ENCODE measurements at places on chromosomes 6 and 20.

GRCh38 chr6:2563635-2564034, 187.1 kb downstream of the MYLK4 start:
- no peak for DNase-seq

DNA sequence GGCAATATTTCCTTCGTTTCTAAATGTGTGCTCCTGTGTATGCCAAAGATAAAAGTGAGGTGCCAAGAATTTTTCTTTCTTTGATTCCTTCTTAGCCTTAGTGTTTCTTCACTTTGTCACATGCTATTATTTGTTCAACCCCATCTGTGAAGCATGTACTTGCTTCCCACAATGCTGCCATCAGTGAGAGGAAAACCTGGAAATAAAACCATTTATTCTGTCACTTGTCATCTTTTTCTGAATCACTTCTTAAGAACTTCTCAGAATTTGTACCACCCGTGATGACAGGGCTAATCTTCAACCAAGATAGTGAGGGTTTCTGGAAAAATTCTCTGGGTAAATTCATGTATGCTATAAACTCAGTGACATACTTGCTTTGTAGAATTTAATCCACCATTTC, 450.1 kb downstream of the COL12A1 start:
- no peak for DNase-seq

DNA sequence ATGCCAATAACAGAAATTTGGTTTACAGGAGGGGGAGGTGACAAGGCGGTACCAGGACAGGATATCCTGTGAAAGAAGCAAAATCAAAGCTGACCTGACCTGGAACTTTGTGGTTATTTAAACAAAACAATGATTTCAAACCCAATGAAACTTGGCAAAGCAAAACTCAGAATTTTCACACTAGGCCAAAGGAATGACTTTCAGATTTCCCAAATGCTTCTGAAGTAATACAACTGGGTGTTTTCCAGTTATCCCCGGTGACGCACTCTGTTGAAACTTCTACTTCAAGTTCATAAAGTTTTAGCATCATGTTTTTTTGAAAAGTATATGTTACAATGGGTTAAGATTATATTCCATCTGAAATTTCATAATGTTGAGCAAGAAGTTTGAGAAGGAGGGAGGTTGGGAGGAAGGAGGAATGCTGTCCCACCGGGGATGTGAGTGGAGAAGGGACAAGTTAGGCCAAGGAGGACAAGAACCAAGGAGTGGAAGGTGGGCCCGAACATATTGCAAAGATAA, 78.1 kb upstream of the TRAF3IP2 start:
- no peak for DNase-seq

DNA sequence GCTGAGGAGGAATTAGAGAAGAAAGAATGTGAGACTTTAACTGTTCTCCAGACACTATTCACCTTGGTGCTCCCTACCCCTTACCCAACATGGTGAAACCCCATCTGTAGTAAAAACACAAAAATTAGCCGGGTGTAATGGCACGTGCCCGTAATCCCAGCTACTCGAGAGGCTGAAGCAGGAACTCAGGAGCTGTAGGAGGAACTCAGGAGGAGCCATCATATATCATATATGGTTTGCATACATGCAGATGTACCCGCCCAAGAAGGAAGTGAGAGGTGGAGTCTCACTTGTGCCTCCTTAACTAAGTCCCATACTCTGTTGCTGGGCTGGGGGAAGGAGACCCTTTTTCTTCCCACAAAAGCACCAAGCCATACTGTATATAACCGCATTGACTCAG, 35.5 kb upstream of the ME1 start:
- no peak for DNase-seq

GRCh38 chr6:156827382-156827781, 50.2 kb downstream of the ARID1B start:
- no peak for DNase-seq

- DNase-seq, result no peak
Measured at GRCh38 chr20:55200317-55200716, 724.9 kb downstream of the DOK5 start.

- no peak for DNase-seq
Measured at GRCh38 chr6:166515072-166515810, 71.2 kb downstream of the RAMACL start.

GRCh38 chr6:72365773-72366172, 256.1 kb upstream of the KCNQ5 start:
- DNase-seq, result no peak

DNA sequence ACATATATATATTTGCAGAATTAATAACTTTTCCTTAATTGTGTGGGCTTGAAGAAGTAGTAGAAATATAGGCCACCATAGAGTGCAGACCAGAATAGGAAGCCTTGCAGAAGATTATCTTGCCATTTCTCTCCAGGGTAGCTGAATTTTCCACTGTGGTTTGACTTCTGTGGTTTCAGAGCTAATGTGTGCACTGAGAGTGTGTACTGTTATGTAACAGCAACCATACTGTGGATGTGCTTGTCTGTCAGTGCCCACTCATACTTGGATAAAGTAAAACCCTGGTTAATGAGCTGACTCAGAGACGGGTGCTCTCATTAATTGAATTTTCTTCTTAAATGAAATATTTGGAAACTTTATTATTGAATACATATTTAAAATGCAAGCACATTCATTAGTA, 57.2 kb downstream of the CEP43 start:
- no peak for DNase-seq

DNA sequence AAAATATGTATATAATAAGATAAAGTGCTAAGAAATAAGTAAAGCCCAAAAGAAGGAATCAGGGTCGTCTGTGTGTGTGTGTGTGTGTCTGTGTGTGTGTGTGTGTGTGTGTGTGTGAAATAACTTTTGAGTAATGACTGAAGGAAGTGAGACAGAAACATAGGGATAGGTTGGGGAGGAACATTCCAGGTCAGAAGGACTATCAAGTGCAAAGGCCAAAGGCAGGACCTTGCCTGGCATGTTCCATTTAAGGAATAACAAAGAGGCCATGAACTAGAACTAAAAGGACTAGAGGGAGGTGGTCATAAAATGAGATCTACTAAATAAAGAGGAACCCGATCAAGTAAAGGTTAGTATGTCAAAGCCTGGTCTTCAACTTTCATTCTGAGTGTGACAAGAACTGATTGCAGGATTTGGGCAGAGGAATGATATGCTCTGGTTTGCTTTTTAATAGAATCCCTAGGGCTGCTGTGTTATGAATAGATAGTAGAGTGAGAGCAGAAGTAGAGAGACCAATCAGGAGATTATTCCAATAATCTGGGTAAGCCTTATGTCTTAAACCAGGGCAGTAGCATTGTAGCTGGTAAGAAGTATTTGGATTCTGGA, 6.9 kb downstream of the ENPP3 start:
- no peak for DNase-seq

DNA sequence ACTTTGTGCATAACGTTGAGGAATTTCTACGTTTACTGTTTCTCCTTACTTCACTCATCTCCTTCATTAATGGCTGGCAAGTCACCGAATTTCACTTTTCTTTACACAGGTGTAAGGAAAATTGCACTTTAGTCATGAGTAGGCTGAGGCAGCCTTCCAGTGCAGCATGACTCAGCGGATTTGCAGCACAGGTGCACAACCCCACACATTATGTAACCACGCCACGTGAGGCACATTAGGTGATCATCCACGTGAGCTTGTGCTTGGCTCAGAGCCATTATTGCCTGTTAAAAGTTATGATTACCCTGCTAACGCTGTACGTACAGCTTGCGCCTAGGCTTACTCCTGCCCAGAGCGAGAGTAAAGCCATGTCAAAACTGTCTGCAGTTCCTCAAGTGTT, 158.8 kb downstream of the NKAIN2 start:
- no peak for DNase-seq

GRCh38 chr6:134002821-134003220, 49.6 kb downstream of the SLC2A12 start:
- DNase-seq, result no peak

DNA sequence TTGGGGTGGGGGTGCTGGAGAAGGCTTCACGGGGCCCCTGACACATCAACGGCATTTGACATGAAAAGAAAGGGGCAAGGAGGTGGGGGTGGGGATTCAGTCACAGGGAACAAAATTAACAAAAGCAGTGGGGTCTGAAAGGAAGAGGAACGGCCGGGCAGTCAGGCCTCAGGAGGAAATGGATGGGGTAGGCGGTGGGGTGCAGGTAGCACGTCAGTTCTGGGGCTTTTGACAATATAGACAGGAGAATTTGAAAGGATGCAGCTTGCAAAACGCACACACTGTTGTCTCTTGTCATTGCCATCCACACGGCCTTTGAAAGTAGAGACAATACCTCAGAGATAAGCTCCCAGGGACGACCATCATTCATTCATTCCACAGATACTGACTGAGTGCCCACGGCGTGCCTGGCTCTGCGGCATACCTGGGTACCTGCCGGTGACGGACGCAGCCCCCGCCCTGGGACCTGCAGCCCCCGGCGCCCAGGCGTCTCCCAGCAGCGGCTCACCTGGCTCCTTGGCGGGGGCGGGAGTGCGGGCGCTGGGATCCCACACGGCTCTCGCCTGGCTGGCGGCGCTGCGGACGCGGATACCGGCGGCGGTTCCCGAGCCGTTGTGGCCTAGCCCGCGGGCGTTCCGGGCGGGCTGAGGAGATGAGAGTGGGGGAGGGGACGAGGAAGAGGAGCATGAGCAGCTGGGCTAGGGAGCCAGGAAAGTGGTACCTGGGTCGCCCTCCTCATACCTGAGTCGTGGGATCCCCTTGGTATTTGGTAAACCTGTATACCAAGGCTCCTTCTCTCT, at the start of gene SLC26A8:
Gene SLC26A8, minus strand, starts transcription at position 646 of the 800 bp plus-strand sequence. CDS start 4,934 bp downstream, outside the sequence.
- DNase-seq, result no peak

- no peak for DNase-seq
Measured at GRCh38 chr6:133190912-133191311, 50.2 kb upstream of the EYA4 start.

DNA sequence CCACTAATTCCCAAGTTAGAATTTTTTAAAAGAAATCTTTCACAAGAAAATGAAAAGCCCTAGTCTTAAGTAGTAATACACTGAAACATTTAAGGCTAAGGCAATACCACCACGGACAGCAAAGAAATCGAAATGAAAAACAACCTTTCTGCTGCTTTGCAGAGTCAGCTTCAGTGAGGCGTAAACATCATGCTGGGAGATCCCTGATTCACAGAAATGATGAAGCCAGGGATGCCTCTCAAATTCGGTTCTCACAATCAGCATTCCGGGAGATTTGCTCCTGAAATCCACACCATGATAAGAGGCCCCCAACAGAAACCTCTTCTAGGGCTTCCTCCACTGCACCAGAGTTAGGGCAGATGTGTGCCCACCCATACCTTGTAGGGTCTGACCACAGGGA, 18.6 kb downstream of the RRBP1 start:
- DNase-seq, result no peak

GRCh38 chr20:51750770-51751388, 17.3 kb downstream of the ATP9A start:
- no peak for DNase-seq

- DNase-seq, result no peak
Measured at GRCh38 chr6:129923530-129924250, 62.6 kb upstream of the TMEM244 start.

DNA sequence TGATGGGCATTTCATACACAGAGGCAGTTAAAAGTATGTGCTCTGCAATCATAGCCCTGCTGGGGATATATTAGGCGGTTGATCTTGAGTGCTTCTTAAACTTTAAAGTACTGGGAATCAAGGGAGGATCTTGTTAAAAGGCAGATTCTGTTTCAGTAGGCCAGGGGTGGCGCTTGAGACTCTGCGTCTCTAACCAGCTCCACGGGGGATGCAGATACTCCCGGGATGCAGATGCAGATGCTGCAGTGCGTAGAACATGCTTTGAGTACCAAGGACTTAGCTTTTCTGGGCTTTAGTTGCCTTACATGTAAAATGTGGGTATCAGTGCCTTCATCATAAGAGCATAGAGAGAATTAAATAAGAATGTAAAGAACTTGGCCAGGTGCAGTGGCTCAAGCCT, 44.4 kb upstream of the ENPP5 start:
- no peak for DNase-seq

GRCh38 chr6:906920-907319, 214.0 kb upstream of the EXOC2 start:
- DNase-seq, result no peak

DNA sequence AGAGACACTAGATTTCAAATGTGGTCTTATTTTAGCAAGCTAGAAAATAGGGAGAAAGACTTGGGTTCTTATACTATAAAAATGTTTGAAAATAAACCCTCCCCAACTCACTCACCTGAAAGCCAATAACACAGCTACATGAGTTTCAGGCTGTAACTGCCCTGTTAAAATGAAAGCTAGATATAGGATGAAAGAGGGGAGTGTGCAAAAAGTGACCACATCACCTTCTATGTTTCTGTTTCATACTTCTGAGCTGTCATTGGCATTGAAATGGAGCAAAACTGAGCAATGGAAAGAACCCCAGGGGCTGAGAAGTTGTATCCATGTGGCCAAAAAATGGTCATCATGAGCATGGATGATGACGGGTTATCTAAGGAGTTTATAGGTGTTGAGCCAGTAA, 148.1 kb upstream of the TENT5A start:
- DNase-seq, result no peak

DNA sequence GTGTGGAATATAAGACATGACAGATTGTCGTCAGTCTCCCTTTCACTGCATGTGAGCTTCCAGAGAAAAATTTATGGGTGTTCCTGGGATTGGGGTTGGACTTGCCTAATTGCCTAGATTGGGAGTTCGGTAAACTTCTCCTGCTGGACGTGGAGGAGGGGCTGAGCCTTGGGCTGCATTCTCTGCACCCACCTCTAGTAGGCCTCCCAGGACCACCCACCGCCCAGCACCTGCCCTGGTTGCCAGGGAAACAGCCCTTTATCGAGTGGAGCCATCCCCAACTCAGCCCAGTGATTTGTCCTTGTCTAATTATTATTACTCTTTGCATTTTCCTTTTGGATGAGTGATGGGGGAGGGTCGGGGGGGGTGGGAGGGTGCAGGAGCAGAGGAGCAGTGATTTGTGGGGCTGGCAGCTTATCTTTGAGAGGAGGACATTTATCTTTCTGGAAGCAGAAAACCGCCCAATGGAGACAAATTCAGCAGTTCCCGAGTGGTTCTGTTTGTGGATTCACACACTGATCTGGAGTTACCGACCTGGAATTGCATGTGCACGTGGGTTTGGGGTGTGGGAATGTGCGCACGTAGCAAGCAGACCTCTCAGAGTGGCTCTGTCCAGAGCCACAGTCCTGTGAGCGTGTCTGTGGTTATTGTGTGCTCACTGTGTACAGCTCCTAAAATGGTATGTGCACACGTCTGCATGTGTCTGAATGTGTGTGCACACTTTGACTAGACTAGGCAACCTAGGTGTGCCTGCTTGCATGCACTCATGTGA, 104.5 kb downstream of the DHX35 start:
- DNase-seq, result no peak

GRCh38 chr6:6270948-6271535, 49.4 kb downstream of the F13A1 start:
- DNase-seq, result no peak

GRCh38 chr6:40845553-40845952, 193.5 kb downstream of the UNC5CL start:
- no peak for DNase-seq

DNA sequence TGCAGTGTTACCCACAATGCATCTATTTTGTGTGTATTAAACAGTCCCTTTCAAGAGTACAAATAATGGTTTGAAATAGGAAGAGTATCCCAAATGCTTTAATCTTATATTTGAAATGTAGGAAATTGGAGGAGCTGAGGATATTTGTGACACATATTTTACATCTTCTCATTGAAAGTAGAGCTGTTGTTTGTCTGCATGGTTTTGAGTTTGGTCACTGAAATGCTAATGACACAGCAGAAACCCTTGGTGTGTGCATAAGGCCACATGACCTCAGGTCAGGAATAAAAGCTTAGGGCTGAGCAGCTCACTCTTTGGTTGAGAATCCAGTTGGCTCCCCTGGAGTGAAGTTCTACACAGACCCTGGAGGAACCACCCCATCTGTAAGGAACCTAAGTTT, 49.8 kb downstream of the TPD52L1 start:
- DNase-seq, result no peak
